ENCODE measurements at places on chromosomes 16 and 17.

DNA sequence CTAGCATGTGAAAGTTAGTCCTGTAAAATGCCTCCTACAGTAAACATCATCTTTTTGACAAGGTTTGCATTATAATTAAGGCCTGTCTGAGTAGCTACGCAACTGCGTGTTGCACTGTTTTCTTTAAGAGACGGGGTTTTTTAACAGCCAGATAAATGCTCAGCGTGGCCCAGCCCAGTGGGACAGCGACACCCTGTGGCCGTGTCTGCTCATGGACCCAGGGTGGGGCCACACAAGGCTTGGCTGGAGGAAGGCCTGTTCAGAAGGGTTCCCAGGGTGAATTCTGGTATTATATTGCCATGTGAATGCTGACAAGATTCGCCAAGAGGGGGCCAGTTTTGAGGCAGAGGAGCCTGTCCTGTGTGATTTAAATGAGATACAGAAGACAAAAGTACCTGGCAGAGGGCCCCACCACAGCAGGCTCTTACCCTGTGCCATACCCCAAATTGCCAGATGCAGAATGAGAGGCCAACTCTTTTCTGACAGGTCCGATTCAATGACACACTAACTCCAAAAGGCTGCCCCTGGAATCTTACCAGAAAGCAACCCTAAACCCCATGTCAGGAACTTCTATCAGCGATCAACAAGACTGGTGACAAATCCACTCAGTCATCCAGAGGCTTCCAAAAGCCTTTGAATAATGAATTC is 65.9 kb upstream of the IRX6 start:
- no peak for DNase-seq

DNA sequence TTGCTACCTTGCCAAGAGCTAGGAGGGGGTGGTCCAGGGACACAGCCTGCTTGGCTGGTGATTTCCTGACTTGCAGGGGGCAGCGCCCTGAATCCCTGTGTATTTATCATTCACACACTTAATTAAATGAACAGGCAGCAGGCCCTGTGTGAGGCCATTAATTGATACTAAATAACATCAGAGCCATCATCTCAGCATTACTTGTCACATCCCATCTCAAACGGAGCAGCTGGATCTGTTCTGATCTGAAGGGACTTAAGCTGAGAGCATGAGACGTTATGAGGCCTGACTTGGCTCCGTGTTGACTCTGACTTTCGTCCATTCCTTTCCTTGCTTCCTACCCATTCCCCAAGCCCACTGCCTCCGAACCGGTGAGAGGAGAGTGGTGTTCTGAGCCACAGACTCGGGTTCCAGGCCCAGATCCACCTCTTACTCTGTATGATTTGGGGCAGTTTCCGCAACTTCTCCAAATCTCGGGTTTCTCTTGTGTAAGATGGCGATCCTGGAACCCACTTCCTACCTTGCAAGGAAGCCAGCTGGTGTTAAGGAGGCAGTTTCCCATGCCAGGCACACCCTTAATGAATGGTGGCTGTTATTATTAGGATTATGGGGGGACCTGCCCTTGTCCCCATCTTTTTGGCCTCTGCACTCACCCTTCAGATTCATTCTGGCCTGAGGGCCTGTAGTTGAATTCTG is 33.8 kb downstream of the CACNA1G start:
- DNase-seq: no peak

DNA sequence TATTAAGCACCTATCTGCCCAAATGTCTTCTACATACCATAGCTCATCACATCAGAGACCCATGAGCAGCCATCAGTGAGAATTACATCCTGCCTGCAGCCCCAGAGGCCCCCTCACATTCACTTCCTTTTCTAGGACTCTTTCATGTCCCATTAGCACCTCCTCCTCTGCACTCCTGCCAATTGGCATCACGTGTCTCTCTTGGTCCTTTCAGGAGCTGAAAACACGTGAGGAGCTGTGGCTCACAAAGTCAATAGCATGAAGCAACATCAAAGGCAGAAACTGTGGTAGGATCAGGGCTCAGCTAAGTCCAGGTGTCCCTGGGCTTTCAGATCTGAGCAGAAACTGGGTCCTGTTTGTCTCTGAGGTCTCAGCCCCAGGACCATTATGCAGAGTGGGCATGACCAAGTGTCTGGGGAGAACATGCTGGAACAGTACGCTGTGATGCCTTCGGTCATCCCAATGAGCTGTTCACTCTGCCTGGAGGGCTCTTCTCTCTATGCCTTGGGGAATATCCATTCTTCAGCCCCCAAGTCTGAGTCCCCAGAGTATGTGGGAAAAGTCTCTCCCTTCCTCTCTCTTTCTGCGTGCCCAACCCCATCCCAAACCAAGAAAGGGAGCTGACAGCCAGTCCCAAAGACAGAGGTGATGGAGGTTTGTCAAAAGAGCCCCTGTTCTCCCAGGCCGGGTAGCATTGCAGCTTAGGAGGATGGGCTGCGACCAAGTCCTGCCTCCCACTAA is 457.0 kb upstream of the CDH5 start:
- DNase-seq: no peak

DNA sequence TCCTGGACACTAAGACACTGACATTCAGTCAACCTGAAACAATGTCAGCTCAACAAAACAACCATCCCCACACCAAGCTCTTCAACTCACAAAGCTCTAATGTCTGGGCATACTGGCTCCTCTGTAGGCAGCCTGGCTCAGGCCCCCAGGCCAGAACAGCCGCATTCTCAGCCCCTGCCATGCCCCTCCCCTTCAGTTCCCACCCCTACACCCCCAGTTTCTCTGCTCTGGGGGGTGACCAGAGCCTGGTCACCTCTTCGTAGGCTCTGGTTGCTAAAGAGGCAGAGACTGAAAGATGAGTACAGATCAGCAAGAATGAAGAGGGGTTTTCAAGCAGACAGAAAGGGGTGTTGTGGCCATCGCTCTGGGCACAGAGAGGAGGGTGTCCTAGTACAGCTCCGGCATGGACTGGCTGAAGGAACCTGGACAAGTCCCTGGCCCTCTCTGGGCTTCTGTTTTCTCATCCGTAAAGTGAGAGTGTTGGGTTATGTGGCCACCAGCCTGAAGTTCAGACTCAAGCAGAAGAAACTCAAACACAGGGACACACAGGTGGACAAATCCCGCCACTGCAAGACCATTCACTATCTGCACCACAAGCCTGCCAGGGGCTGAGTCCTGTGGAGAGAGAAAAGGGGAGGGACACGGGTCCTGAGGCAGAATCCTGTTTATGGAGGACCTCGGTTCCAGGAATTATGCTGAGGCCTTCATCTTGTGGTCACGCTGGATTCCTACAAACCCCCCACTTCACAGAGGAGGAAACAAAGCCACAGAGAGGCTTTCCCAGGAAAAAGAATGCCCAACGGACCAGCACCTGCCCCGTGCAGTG is 987 bp upstream of the SLC4A1 start:
- DNase-seq: no peak

- DNase-seq: no peak
Observed at GRCh38 chr17:19286751-19287341, 49.7 kb downstream of the EPN2 start.

GRCh38 chr16:66616592-66616991 is 12.1 kb downstream of the CMTM3 start:
- DNase-seq: no peak

Data from stimulated activated CD4-positive, alpha-beta T cell treated with anti-CD3 and anti-CD28 coated beads, Interleukin-1b, Interleukin-23, amount 100 ng/mL, for 1 hour (primary cell).